ENCODE measurements at places on chromosomes 4 and X. TPM values are rescaled to one million over a fixed set of nuclear protein-coding genes. Genes with fewer than 3 reads are reported as not detected.

DNA sequence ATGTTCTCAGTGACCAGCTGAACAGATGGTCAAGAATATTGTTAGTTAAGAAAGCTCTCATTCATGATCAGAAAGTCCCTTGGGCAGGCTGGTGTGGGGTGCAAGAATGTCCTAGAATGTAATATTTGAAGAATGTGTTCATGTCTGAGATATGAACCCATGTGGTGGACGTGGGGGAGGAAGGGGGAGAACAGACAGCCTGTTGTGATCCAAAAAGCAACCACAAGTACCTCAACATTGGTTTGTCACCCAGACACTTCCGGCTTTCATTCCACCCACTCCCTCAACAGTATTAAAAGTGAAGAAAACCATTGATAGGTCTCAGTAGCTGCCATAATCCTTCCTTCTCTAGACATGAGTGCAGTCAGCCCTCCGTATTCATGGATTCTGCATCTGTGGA lies 82.2 kb downstream of the MAML3 start:
- DNase-seq, result peak; percentile 47

DNA sequence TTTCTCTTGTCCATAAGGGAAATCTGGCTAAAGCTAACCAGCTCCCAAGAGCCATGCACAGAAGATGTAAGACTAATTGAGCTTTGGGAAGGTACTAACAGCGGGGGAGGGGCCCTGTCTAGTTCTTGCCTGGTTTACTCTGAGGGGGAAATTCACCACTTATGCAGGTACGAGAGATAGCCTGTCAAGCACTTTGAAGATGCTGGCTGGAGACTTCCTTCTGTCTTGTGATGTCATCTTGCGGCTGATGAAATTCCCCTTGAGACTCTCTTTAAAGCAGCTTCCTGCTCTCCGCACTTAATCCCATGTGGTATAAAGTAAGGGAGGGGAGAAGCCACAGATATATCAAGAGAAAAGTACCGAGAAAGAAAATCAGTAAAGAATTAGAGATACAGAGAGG lies 345.3 kb downstream of the MAPK10 start:
- no peak for DNase-seq

GRCh38 chr4:17562157-17562556 lies 14.8 kb upstream of the LAP3 start:
- no peak for DNase-seq

- DNase-seq, result no peak
Observed at GRCh38 chr4:147678796-147679549, 5.0 kb downstream of the PRMT9 start.

DNA sequence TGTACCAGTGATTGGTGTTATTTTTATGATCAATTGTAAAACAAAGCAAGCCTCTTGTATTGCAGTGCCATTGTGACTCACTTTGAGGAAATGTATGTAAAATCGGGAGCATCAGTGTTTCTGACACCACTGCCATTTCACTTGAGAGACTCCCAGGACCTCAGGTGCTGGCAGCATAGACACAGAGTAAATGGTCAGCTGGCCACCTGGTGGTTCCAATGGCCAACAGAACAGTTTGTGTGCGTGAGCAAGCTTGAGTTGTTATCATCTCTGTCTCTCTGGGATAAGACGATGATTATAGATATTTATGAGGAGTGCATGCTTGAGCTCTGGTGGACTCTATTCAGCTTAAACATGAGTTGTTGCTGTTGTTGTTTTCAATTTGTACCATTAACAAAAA lies 356.6 kb downstream of the GUCY2F start:
- DNase-seq, result no peak

- no peak for DNase-seq
Observed at GRCh38 chr4:2651546-2651945, 104.6 kb downstream of the TNIP2 start.

GRCh38 chrX:136065044-136065671 lies 79.9 kb downstream of the SLC9A6 start:
- peak; percentile 83 for DNase-seq

- no peak for DNase-seq
Observed at GRCh38 chr4:36385951-36386571, 104.6 kb downstream of the DTHD1 start.

DNA sequence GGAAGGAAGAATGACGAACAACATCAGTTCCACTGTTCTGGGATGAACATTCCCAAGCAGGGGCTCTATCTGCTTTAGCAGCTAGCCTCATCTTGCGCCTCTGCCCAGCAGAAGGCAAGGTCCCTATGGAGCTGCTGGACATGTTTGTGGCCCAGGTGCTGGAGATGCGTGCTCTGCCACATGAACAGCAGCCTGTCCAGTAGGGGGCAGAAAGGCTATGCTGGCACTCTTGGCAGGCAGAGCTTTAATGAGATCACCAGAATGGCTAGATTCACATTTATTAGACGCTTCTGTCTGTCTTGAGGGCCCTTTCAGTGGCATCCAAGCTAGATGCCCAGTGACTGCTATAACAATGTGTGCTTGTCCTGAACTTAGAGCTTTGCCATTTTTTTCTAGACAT lies 1826.0 kb downstream of the STIM2 start:
- peak; percentile 5 for DNase-seq

DNA sequence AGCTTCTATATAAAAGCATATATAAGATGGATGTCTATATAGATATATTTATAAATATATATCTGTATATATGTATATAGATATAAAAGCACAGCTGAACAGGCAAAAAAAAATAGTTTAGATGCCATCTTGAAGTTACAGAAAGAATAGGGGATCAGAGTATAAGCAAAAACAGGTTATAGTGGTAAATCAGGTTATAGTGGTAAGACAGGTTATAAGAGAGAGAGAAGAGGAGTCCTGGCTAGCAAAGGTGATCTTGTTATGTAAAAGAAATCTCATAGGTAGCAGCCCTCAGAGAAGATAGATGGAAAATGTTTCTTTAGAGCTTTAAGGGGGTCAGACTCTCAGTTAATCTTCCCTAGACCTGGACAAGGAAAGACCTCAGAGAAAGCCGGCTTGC lies 1263.1 kb downstream of the PCDH7 start:
- DNase-seq, result peak; percentile 9

GRCh38 chrX:37767430-37767829 lies 12.4 kb upstream of the CYBB start:
- DNase-seq, result no peak

DNA sequence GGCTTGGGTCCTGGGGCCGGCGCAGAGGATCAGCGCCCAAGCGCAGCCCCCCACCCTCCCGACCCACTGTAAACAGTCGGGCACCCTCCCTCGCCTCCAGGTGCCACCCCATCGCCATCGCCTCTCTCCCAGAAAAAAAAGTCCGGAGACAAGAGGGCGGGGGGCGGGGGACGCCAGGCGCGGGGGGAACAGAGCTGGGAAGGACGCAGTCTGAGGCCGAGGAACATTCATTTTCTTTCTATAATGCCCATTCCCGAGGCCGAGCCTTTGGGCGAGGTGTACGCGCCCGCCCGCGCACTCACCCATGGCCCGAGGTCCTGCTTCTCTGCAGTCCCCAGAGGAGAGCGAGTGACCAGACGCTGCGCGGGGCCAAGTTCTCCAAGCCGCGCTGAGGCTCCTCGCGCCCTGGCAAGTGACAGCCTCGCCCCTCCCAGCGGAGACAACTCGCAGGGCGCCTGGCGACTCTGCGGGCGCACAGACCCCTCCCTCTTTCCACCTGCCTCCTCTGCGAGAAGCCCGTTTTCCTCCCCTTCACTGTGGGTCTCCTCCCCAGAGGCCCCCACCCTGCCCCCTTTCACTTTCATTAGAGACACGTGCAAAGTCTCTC lies 63.5 kb upstream of the WDR17 start:
- DNase-seq, result peak; percentile 21

DNA sequence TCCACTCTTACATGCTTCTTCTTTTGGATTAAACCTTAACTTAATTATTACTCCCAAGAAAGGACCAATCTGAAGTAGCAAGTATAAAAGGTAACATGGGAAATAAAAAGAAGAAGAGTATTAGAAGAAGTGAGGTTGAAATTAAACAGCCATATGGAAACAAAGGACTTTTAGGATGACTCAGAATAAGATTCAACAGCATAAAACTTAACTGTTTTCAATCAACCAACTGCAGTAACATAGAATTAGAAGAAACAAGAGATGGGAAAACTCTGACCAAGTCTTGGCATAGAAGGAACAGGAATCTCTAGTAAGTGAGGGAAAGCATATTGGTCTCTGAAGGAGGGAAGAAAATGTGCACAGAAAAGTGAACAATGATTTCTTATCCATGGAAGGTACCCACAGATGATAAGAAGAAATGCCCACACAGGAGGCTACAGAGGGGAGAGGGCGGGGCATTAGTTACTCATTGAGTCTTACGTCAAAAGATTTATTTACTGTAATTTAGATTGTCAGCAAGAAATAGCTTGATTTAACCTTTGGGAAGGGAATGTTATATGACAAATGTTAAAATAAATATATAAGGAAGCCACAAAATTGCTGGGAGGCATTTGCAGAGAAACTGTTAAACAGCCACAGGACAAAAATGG lies 177.3 kb downstream of the BANK1 start:
- DNase-seq, result no peak

DNA sequence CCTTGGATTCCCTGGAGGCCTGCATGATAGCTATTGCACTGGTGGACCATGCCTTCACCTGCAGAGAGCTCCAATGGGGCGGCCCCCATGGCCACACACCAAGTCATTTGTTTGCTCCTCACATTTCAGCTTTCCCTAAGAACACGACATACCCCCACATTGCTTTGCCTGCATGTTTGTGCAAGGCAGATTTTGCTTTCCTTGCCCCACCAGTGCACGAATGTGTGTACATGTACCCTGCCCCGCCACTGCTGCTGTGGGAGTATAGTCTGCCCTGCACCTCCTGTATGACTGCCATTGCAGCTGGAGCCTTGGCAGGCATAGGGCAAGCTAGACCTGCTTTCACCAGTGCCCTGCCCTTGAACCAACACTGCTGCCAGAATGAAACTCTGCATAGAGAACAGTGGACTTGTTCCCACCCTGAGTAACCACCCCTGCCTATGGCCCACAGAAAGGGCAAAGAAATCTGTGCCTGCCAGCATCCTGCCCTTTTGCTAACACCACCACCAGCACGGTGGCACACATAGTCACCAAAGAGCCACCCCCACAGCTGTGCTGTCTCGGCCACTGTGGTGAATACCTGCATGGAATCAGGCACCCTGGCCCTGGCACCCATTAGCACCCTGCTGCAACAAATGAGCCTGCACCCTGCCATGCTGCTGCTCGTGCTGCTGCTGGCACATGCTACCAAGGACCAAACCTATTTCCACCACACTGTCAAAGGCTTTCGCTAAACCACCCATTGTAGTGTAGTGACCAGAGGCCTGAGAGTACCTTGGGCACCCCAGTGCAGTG lies 661.7 kb upstream of the FAM241A start:
- no peak for DNase-seq

GRCh38 chr4:55012363-55013230 lies 112.8 kb downstream of the KDR start:
- DNase-seq, result no peak

GRCh38 chr4:54898656-54899340 lies 226.6 kb downstream of the KDR start:
- peak; percentile 60 for DNase-seq

DNA sequence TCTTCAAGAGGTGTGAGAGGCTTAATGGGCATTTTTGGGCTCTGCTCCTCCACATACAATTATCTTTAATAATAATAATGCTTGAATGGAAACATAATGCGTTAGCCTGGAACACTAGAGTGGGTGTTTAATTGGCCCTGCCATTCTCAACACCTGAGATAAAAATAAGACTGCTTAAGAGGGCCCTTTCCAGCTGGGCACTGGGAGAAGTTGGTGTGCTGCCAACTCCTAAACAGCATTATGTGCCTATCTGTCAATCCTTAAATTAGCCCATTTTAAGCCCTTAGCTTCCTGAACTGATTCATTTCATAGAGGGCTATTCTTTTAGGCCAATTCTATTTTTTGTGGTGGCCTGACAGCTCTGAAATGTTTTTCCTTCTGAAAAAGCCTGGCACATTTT lies 211.1 kb upstream of the ZIC3 start:
- no peak for DNase-seq

DNA sequence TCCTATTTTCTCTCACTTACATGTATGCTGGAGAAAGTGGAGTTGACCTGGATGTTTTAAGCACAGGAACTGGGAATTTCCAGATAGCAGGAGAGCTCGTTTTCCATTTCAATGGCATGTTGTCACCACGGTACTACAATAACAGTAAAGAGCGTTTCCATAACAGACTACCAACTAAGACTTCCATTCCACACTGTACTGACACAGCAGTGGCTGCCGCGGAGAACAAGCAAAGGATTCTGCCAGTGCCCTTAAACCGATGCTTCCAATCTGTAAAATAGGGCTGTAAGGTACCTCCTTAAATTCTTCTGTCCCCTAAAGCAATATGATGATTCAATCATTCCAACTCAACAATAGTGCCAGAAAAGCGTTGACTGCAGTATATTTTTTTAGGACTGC lies 143.9 kb downstream of the KLHL13 start:
- peak; percentile 49 for DNase-seq

GRCh38 chr4:129978315-129978714 lies 882.4 kb downstream of the C4orf33 start:
- no peak for DNase-seq

Gene MAGEA1
- total RNA-seq, result not detected

Gene GAGE13
- total RNA-seq, result not detected

Gene TCEANC
- total RNA-seq, result 6.5 TPM

Gene GYG2
- 1.6 TPM for total RNA-seq

Gene NLGN4X
- total RNA-seq, result 11.3 TPM

Gene PTCHD1
- total RNA-seq, result 0.31 TPM

Gene FGF2
- total RNA-seq, result 19.2 TPM

Gene DUSP9
- total RNA-seq, result not detected

Gene PSAPL1
- 0.51 TPM for total RNA-seq
